ENCODE measurements at places on chromosomes 13 and 19. TPM values are rescaled to one million over a fixed set of nuclear protein-coding genes. Genes with fewer than 3 reads are reported as not detected.

GRCh38 chr19:3278749-3279148 lies 54.3 kb downstream of the CELF5 start:
- no peak for DNase-seq

- DNase-seq = peak; percentile 50
Observed at GRCh38 chr19:10858204-10858828, 10.1 kb downstream of the C19orf38 start.

PCDH20 gene
- polyA plus RNA-seq = not detected

PSG5 gene
- 1,019 TPM for polyA plus RNA-seq

TMEM150B gene
- not detected for polyA plus RNA-seq

ZNF486 gene
- 4.0 TPM for polyA plus RNA-seq

All from GM23248 (cell line).